Heart right ventricle (tissue), 16 donors: ENCODE measurements at places on chromosomes 5 and 9. TPM values are rescaled to one million over a fixed set of nuclear protein-coding genes. Genes with fewer than 3 reads are reported as not detected.

- no peak for DNase-seq
These were observed 535.0 kb upstream of the CDH18 start for GRCh38 chr5:20522905-20523482.

DNA sequence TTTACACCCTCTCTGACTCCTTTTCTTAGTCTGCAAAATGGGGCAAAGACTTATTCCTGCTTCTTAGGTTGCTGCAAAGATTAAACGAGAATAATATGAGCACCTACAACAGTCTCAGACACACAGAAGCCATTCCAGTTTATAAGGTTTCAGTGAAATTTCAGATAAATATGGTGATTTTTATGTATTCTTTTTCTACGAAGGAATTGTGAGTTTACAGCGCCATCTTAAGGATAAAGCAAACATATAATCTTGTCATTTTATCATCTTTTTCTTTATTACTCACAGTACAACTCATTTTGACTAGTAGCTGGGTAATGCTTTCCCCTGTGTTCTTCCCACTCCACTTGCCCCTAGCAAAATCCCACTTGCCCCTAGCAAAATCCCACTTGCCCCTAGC is 29.2 kb upstream of the SMC5 start:
- no peak for DNase-seq

GRCh38 chr5:41109186-41109585 is 38.0 kb upstream of the MROH2B start:
- DNase-seq: no peak

DNA sequence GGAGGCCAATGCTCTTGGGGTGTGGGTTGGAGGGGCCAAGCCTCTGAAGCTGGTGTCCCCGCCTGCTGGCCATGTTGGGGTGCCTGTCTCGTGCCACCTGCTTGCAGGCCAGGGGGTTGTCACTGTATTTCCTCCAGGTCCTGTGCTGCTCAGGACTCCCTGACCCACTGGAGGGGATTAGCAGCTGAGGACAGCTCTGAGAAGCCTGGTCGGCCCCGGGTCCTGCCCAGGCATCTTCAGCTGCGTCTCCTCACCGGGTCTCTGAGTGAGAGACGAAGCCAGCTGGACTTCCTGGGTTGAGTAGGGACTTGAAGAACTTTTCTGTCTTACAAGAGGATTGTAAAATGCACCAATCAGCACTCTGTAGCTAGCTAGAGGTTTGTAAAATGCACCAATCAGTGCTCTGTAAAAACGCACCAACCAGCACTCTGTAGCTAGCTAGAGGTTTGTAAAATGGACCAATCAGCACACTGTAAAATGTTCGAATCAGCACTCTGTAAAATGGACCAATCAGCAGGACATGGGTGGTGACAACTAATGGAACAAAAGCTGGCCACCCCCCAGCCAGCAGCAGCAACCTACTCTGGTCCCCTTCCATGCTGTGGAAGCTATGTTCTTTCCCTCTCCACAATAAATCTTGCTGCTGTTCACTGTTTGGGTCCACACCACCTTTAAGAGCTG is 20.6 kb upstream of the SLC9A3 start:
- DNase-seq: no peak

GRCh38 chr5:107361945-107362344 is 308.8 kb downstream of the EFNA5 start:
- DNase-seq: no peak

DNA sequence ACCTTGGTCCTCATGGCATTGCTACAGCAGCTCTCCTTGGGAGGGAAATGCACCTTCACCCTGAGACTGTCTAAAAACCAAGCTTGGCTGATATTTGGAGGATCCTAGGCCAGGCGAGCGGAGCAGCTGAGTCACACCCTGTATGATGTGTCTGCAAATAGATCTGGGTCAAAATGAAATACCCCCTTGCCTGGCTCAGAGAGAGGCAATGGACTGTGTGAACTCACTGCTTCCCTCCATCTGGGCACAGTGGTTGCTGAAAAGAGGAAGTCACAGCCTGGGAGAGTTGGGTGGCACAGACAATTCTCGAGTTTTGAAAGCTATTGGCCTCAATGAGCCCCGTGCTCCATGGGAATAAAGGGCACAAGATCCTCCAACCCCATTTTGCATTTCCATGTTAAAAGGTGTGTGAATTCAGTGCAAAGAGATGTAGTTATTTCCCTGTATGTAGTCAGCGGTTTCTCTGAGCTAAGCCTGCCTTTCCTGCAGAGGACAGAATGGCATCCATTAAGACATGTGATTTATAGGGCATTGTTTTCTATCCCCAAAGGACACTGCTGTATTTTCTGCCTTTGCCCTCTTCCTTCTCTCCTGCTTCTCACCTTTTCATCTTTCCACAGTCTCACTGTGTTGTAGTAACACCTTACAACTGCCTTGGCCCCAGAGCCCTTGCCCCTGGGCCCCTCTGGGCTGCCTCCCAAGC is 177.2 kb downstream of the GADD45G start:
- DNase-seq: no peak

DNA sequence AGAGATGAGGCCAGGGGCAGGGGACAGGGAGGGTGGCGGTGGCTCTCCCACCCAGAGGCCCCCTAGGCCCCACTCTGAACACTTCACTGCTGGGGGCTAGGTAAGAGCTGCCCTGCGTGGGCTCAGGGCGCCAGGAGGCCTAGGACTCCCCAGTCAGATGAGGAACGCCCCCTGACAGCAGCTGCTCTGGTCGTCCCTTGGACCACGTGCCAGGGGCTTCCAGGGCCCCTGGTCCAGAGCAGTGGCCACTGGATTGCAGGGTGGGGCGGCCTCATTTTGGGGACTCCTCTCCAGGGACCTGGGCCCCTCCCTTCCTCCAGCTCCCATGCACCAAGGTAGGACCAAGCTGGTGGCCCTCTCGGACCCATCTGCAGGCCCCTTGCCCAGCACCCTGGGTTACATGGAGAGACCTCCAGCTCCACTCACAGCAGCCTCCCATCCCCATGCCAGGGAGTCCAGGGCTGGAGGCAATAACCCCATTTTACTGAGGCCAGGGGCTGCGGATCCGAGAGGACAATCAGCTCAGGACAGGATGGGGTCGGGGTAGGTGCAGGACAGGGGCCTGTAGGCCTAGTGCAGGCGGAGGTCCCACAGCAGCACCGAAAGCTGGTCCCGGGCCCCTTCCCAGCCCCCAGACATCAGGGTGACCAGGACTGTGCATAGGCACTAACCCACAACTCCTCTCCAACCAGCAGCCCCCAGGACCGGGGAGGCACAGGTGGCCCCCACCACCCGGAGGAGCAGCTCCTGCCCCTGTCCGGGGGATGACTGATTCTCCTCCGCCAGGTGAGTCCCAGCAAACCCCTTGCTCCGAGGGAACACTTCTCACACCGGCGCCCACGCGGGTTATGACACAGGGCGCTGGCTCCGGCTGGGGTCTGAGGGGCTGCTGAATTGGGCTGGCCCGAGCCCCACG is 1.5 kb downstream of the EGFL7 start:
- no peak for DNase-seq

DNA sequence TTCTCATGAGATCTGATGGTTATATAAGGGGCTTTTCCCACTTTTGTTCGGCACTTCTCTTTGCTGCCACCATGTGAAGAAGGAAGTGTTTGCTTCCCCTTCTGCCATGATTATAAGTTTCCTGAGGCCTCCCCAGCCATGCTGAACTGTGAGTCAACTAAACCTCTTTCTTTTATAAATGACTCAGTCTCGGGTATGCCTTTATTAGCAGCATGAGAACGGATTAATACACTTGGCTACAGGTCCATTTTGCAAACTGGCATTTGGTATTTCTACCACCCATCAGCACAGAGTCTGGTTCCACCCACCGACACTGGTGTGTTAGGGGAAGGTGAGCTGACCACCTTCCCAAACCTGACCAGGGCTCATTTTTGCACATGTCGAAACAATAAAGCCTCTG is 47.9 kb upstream of the RARS1 start:
- DNase-seq: no peak

DNA sequence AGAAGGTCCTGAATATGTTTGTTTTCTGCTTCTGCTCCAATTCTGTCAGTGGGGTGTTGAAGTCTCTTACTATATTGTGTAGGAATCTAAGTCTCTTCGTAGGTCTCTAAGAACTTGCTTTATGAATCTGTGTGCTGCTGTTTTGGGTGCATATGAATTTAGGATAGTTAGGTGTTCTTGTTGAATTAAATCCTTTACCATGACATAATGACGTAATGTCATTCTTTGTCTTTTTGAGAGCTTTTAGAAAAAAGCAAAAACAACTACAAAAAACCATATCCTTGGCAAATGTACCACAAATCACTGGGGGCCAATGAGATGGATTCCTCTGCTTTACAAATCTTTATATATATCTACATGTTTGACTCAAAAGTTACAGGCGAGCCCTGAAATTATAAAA is 576.1 kb downstream of the CDH18 start:
- DNase-seq: no peak

- DNase-seq: no peak
These were observed 8.9 kb downstream of the RABGAP1 start for GRCh38 chr9:122949696-122950095.

GRCh38 chr5:10448754-10449360 is 7.2 kb downstream of the ROPN1L start:
- no peak for DNase-seq

DNA sequence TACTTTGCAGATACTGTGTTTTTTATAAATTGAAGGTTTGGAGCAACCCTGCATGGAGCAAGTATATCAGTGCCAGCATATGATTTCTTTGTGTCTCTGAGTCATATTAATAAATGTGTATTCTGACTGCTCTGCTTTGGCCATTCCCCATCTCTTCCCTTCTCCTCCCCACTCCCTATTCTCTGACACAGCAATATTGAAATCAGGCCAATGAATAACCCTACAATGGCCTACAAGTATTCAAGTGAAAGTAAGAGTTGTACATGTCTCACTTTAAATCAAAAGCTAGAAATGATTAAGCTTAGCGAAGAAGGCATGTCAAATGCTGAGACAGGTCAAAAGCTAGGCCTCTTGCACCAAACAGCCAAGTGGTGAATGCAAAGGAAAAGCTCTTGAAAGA is 82.2 kb upstream of the TLX3 start:
- no peak for DNase-seq

GRCh38 chr9:128635266-128636023 is 21.2 kb downstream of the DYNC2I2 start:
- peak; percentile 88 for DNase-seq

- no peak for DNase-seq
These were observed 29.5 kb downstream of the ANKH start for GRCh38 chr5:14842117-14842516.

DNA sequence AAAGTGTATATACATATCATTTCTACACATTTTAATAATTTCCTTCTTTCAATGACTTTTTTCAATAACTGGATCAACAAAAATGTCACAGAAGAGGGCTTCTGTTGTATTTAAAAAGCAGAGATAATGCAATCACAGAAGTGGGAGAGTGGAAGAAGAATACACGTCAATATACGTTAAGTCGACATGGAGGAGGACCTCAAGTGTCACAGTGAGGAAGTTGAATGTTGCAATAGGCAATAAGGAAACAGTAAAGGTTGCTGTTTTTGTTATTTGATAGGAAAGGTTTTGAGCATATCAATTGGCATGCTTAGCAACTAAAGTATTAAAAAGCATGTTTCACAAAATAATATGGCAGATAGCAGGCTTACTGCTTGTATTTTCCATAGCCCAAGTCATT is 184.0 kb upstream of the NR4A3 start:
- DNase-seq: no peak

Gene PCDHGB1
- 7.2 TPM for polyA plus RNA-seq

Gene POU5F2
- polyA plus RNA-seq: 0.01 TPM

Gene CCL27
- 0.45 TPM for polyA plus RNA-seq

Gene WDR70
- 24.7 TPM for polyA plus RNA-seq

Gene TMEM215
- not detected for polyA plus RNA-seq

Gene MARCHF11
- 7.9 TPM for polyA plus RNA-seq
